NCI-H510A treated with DMSO at 0.1 percent for 48 hours (cell line): ENCODE measurements at places on chromosomes 12 and 14.

DNA sequence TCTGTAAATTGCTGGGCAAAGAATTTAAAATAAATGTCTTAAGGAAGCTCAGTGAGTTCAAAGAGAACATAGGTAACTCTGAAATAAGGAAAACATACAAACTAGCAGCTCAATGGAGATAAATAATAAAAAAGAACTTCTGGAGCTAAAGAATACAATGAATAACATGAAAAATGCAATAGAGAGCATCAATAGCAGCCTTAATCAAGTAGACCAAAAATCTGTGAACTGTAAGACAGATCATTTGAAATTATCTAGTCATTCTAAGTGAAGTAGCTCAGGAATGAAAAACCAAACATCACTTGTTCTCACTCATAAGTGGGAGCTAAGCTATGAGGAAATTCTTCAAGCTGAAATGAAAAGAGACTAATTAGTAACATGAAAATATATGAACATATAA, 5.8 kb upstream of the ABCC9 start:
- DNase-seq, result no peak

DNA sequence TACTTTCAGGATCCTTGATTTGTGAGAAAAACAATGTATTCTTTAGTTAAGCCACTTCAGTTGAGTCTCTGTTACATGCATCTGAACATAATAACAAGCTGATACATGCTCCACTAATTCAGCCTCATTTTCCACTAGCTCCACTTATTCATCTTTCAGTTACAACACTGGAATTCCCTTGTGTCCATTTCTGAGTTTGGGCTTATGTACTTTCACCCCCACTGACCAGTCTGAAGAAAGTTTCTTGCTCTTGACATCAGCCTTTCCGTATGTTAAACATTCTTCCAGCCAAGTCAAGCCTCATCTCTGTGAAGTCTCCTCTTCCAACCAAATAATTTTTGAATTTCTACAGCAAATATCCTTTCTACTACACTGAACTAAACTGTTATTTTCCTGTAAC, 592.5 kb upstream of the NOVA1 start:
- no peak for DNase-seq

DNA sequence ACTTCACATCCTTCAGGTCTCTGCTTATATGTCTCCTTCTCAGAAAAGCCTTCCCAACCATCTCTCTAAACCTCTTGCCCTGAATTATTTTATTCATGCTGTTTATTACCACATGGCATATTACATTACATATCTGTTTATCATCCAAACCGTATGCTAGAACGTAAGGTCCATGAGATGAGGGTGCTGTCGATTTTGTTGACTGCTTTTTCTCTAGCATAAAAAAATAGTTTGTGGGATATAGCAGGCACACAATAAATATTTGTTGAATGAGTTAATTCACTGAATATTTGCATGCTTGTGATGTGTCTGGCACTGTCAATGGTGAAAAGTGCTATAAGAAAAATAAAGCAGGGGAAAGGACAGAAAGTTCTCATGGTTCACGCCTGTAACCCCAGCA, 22.9 kb downstream of the SAMD4A start:
- DNase-seq, result no peak

GRCh38 chr12:6532051-6532926, 2.0 kb upstream of the GAPDH start:
- DNase-seq, result no peak

- DNase-seq, result no peak
Measured at GRCh38 chr14:77469067-77469505, 11.2 kb downstream of the AHSA1 start.

DNA sequence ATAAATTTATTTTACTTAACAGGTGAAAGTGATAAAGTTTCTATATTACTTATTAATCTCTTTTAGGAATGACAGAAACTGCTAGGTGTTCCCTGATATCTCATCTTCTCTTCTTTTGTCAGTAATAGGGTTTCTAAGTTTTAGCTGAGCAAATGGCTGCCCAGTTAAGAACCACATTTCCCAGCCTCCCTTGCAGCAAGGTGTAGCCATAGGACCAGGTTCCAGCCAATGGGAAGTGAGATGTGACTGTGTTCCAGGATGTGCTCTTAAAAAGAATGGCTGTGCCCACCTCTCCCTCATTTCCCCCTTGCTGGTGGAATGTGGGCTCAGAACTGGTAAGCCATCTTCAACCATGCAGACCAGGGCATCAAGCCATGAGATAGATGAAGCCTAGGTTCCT, 165.6 kb downstream of the HELB start:
- no peak for DNase-seq

DNA sequence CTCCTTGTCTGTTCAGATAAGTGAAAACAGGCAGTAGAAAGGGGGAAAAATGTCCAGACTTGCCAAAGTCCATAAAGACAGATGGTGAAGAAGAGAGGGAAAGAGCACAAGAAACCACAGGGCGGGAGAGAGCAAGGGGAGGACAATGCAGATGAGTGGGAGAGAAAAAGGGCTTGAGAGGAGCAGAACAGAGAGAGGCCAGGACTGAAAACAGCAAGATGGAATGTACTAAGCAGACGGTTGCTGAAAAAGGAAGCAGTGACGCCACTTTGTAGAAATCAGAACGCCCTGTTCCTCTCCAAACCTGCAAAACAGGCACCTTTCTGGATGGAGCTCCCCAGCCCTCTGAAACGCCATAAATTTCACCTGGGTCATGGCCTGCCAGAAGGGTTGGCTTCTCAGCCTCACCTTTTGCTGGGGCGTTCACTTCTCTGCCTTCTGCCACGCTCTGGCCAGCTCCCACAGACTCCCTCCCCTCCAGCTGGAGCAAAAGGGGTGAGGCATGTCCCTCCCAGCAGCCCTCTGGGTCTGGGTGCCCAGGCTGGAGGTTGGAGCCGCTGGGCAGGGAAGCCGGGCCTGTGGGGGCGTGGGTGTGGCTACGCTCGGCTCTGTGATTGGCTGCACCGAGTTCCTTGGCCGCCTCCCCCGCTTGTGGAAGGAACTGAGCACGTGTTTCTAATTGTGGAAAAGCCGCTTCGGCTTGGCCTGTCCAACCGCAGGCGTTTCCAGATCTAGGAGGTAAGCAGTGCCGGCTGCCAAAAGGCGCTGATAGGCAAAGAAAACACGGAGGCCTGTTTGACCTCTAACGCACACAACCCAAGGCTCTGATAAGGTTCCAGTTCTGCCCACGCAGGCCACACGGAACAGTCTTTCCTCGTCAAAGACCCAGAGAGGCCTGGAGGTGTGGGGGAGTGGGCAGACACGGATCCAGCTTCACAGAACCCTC, 29.3 kb downstream of the SLC7A8 start:
- DNase-seq, result no peak

- no peak for DNase-seq
Measured at GRCh38 chr12:67456431-67456901, 187.3 kb downstream of the CAND1 start.

GRCh38 chr14:89359477-89360222, 57.4 kb downstream of the FOXN3 start:
- DNase-seq, result no peak

GRCh38 chr14:39138440-39138839, 24.3 kb downstream of the GEMIN2 start:
- DNase-seq, result no peak

DNA sequence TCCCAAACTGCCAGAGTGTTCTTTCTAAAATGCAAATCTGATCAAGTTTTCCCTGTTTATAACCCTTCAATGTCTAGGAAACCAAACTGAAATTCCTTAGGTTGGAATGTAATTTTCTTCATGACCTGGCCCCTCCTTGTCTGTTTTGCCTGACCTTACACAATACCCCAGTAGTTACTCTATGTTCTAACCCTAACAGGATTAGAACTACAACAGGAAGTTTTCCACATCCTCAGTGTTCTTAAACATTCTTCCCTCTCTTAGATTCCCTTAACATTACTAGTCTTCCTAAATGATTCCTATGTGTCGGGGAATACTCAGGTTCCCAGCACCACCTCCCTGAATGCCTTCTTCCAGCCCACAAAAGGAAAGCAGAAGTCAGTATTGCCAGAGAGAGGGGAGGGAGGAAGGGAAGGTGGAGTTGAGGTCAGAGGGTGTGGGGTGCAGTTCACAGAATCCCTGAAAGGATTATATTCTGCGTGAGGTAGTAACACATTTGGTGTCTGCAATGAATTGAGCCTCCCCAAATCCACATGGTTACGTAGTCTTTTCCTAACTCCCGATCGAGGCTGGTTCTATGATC, 72.6 kb downstream of the BBS10 start:
- no peak for DNase-seq

GRCh38 chr12:100767371-100767770, 27.2 kb upstream of the ANO4 start:
- DNase-seq, result no peak

- no peak for DNase-seq
Measured at GRCh38 chr12:79706156-79706555, 15.4 kb upstream of the PAWR start.

DNA sequence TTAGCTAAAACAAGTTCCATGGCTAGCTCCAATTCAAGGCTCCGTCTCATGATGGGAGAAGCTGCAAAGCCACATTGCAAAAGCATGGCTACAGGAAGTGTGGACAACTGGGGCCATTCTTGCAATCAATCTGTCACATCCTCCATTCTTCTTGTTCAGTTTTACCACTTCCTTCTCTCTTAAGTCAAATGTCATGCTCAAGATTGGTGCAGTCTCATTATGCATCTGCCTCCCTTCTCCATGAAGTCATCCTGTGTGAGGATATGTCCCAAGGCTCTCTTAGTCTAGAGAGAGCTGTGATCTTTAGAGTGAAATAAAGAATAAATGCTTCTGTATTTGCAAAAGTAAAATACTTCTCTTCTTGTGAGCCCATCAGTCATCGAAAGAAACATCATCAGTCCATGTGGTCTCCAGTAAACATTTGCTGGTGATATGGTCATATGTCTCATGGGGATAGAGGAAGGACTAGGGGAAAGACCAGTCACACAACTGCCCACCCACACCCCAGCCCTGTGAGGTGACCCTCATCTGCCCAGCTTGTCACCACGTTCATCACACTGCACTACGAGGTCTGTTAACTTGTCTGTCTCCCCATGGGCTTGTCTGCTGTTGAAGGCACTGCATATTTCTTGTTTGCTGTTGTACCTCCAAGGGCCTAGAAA, 303.0 kb downstream of the NUAK1 start:
- DNase-seq, result no peak

- no peak for DNase-seq
Measured at GRCh38 chr12:4026020-4026358, 152.8 kb upstream of the PARP11 start.

DNA sequence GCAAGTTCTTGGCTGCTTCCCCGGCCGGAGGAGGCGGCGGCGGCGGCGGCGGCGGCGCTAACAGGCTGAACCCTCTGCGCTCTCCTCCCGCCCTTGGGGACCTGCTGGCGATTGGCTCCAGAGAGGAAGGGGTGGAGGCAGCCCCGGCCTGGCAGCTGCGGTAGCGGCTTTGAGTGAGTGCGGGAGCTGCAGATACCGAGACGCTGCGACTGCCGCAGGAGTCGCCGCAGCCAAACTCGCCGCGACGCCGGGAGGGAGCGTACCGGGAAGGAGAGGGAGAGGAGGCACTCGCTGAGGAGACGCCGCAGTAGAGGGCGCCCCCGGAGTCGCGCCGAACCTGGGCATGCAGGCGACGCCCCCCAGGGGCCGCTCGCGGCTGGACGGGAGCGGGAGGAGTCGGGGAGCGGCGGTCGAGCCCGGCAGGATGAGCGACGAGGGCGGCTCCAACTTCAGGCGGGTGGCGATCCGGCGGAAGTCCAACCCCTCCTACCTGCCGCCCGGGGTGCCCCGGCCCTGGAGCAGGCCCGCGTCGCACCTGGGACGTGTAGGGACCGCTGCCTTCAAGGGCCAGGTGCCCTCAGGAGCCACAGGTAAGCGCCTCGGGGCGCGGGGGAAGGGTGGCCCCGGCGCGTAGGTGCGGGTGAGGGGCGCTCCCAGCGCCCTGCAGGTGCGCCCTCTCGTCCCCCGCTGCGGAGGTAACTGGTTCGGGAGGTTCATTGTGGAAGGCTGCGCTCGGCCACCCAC, at the start of gene FGD4:
Gene FGD4 (plus strand): TSS at position 189 of the 744 bp plus-strand sequence.
- peak; percentile 74 for DNase-seq

- DNase-seq, result no peak
Measured at GRCh38 chr14:93019970-93020369, 95.8 kb downstream of the ITPK1 start.

DNA sequence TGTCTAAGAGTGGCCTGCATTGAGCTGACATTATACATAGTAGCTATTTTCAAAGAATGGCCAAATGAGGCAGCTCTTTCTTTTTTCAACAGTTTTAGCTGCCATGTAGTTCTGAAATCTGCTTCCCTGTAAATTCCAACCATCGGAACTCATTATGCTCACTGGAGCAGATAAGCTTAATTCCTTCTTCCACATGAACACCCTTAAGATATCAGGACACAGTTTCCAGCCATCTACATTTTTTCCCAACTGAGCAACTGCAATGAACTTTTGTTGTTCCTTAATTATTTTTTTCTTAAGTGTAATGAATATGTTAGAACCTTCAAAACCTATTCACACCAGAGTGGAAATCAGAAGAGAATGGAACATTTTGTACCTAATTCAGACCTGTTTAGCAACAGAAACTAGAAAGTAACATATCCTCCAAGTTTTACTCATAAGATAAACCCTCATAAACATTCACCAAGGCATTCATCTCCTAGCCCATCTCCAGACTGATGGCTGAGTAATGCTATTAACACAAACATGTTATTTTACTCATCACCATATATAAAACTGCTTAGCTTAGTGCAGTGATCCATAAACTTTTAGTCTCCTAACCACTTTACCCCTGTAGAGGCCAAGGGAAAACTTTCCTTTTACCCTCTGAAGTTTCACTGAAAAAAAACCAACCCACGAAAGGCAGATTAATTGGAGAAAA, 296.1 kb upstream of the SYT1 start:
- DNase-seq, result no peak
